CD14-positive monocyte (primary cell): ENCODE measurements at places on chromosomes 7 and 10.
A peak's percentile ranks its signal among the peaks of the same experiment; 100 is the strongest.

DNA sequence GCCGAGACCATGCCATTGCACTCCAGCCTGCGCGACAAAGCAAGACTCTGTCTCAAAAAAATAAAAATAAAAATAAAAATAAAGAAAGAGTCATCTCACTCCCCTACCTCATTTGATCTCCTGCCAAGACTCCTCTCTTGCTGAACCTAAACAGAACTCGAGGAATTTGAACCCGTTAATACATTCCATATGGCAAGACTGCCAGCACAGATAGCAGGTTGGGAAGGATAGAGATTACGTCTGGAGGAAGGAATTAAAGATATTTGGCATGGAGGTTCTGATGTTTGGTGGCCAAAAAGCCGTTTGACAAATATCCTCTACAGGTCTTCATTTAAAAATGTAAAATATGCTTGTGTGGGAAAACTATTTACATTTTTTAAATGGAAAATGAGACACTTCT is 549.6 kb downstream of the HTR7 start:
- no peak for DNase-seq

DNA sequence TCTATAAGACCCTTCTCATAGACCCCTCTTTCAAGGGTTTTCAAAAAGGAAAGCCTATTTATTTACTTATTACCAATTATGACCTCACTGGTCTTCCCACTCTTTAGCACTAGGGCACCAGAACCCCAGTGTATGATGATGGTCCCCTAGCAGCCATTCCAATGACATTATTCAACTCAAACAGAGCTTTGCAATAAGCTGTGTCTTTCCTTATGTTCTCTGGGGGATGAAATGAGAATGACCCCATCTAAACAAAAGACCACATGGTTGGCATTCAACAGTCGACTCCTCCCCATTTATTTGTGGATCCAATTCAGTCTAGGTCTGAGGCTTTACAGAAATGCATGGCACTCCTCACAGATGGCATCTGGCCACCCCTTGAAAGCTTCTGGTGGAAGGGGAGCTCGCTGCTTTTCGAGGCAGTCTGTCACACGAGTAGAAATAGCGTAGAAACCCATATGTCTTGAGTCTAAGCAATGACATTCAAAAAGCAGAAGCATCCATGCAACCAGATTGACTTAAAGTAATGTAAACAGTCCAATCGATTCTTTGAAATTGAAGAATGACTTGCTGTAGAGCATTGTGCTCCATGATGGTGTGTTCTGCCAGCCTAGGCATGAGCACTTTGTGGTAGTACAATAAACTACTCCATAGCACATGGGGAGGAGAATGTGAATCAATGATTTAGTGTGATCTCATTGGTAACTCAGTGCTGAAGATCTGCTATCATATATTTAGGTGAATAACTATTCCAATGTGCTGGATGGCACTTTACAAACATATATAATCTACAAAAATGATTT is 29.8 kb downstream of the NRP1 start:
- DNase-seq: no peak

DNA sequence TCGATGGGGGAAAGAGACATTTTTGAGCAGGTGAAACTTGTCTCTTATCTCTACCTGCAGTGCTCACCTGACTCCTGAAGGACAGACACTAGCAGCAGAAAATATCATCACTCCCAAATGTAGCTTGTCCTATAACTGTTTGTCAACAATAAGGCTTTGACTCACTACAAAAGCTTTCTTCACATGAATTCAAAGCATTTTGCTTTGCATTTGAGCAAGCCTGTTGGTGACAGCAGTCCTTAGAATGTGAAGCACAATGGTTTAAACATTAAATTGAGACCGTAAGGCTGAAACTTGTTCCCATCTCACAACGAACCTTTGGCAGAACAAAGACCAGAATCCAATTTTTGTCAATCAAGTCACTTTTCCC is 30.6 kb upstream of the ZNRF2 start:
- no peak for DNase-seq

DNA sequence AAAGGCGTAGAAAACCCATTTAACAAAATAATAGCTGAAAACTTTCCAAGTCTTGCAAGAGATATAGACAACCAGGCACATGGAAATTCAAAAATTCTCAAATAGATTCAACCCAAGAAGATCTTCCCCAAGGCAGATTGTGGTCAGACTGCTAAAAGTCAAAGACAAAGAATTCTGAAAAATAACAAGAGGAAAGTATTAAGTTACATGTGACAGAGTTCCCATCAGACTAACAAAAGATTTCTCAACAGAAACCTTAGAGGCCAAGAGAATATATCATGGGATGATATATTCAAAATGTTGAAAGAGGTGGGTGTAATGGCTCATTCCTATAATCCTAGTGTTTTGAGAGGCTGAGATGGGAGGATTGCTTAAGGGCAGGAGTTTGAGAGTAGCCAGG is 59.8 kb downstream of the TMEM178B start:
- DNase-seq: no peak

- DNase-seq: no peak
These were observed 633.2 kb downstream of the ACTR3B start for GRCh38 chr7:153392726-153393125.

- DNase-seq: no peak
These were observed 4.7 kb downstream of the MYL10 start for GRCh38 chr7:101624246-101625001.

DNA sequence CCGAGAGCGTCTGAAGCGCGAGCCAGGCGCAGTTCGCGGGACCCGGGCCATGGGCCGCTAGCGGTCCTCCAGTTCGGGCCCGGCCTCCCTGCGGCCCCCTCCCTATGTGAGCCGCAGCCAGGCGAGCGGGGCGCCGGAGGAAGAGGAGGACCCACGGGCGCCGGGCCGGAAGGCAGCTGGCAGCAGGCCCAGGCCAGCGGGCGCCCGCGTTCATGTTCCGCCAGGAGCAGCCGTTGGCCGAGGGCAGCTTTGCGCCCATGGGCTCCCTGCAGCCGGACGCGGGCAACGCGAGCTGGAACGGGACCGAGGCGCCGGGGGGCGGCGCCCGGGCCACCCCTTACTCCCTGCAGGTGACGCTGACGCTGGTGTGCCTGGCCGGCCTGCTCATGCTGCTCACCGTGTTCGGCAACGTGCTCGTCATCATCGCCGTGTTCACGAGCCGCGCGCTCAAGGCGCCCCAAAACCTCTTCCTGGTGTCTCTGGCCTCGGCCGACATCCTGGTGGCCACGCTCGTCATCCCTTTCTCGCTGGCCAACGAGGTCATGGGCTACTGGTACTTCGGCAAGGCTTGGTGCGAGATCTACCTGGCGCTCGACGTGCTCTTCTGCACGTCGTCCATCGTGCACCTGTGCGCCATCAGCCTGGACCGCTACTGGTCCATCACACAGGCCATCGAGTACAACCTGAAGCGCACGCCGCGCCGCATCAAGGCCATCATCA is 1.1 kb downstream of the ADRA2A start:
- DNase-seq: no peak

DNA sequence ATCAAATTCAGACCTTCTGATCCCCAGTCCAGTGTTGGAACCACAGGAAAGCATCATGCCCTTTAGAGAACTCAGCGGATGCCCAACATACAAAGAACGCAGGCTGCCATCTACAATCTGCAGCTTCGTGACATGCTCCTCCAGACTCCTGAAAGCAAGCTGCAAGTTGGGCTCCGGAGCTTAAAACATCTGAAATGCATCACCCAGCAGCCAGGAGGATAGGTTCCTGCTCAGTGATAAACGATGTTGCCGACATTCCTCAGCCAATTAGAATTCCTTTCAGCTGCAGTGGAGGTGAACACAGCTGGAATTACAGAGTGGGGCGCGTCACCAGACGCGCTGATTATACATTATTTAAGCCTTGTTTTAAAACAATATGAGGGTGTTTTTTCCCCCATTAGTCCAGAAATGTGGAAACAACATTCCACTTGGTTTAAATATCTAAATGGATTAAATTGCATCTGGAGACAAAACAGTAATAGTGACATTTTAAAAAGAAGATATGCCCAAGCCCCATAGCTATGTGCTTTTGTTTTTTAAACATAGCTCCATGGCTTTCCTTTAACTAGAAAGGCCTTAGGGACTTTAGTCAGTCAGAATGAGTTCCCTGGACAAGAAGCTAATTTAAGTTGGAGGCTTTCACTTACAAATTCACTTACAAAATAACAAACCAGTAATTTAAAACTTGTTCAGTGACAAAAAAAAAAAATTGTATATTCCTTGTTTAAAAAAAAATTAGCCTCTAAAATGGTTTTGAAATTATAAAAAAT is 6.3 kb downstream of the SMURF1 start:
- DNase-seq: no peak

GRCh38 chr10:97546456-97547270 is 25.9 kb upstream of the ANKRD2 start:
- DNase-seq: no peak

- no peak for DNase-seq
These were observed 90.5 kb upstream of the PDGFA start for GRCh38 chr7:610141-610530.

GRCh38 chr10:17113889-17114540 is 15.6 kb downstream of the CUBN start:
- no peak for DNase-seq

GRCh38 chr7:29288181-29289091 is 93.9 kb downstream of the CHN2 start:
- no peak for DNase-seq

DNA sequence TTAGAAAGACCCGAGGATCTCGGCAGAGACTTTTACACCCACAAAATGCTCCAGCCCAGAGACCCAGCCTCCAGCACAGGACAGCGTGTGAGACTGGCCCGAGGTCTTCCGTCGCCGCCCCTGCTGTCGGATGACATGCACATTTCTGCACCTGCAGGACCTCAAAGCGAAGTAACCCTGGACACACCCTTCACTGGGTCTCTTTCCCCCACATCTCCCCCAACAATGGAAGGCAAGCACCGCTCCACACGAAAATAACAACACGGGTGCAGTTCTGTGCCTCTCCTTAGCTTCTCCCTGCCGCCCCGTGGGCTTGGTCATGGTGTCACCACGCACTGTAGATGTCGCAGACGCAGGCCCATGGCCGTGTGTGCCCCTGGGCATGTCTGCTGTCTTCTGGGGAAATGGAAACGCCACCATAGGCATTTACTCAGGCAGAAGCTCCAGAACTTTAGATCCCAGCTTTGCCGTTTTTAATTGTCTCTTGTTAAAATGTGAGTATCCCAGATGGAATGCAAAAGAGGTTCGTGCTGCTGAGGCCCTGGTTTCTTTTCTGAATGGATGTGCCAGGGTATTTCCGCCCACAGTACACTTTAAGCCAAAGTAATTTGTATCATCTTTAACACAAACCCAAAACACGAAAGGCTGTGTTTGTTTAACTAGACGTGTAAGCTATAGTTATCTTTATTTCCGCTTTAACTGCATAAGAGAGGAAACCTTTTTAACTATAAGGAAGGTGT is 237.9 kb downstream of the MGMT start:
- no peak for DNase-seq

GRCh38 chr10:48505394-48506112 is 99.3 kb downstream of the ARHGAP22 start:
- DNase-seq: peak; percentile 74

DNA sequence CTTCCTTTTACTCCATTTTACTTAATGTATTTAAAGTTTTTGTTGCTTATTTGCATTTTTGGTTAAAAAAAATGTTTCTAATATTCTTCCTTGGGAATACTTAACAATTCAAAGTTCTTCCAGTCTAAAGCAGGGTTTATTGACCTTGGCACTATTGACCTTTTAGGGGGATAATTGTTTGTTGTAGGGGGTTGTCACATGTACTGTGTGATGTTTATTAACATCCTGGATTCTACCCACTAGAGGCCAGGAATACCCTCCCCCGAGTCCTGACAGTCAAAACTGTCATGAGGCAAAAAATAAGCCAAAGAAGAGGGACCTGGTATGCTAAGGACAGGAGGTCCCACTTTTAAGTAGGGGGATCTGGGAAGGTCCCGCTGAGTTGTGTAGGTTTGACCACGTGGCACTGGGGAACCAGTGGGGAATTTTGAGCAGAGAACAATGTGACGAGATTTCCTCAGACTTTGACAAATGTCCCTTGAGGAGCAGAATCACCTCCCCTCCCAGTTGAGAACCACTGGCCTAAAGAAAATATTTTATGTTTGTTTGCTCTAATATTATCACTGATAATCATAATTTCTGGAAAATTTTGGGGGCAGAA is 178.3 kb upstream of the PRR15 start:
- DNase-seq: no peak

DNA sequence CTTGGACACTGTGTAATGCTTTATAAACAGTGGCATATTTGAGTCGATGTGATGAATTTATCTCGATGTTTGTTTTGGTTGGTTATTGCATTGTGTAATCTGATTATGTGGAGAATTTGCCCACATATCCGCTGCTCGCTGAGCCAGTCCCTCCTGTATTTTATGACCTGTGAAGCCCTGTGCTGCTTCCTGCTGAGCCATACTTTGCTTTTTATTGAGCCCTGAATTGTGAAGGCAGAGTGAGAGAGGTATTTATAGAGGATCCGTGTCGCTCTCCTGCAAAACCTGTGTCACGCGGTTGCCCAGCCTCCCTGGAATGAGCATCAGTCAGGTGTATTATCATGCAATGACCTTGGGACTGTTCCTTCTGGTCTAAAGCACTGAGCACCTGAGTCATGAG is 253.7 kb downstream of the ARHGAP21 start:
- no peak for DNase-seq

DNA sequence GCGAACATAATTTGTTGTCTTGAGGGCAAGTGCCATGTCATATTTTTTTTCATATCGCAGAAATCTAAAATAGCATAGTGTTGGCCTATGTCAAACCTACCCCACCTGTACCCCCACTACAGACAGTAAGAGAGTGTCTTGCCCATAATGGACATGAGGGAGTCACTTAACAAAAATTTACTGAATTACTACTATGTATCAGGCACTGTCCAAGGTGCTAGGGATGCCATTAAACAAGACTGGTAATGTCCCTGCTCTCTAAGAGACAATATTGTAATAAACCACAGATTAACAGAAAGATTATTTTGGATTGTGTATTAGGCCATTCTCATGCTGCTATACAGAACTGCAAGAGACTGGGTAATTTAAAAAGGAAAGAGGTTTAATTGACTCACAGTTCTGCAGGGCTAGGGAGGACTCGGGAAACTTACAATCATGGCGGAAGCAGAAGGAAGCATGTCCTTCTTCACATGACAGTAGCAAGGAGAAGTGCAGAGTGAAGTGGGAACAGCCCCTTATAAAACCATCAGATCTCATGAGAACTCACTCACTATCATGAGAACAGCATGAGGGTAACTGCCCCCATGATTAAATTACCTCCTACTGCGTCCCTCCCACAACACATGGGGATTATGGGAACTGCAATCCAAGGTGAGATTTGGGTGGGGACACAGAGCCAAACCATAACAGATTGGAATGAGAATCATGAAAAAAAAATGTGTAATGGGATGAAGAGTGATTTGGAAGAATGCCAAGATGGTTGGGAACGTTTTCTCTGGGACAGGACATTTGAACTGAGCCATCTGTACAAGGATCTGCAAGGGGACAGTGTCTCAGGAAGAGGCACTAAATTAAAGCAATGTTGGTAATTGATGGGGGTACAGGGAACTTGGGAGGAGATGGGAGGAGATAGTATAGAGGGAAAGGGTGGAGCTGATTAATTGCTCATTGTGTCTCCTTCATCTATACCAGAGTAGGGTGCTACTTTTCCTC is 108.5 kb downstream of the FAM107B start:
- no peak for DNase-seq

- no peak for DNase-seq
These were observed 44.5 kb downstream of the CLRN3 start for GRCh38 chr10:127848226-127848625.

- no peak for DNase-seq
These were observed 2.3 kb downstream of the AQP1 start for GRCh38 chr7:30913821-30914515.

- DNase-seq: no peak
These were observed 23.3 kb upstream of the PCGF5 start for GRCh38 chr10:91197127-91197526.

GRCh38 chr7:43905209-43905946 is 1.0 kb downstream of the URGCP start:
- DNase-seq: no peak
